Astrocyte (in vitro differentiated cells and primary cell): ENCODE measurements at places on chromosomes 13 and 19. TPM values are rescaled to one million over a fixed set of nuclear protein-coding genes. Genes with fewer than 3 reads are reported as not detected.

GRCh38 chr19:54470991-54471782 lies 1.9 kb downstream of the CDC42EP5 start:
- DNase-seq = no peak

DNA sequence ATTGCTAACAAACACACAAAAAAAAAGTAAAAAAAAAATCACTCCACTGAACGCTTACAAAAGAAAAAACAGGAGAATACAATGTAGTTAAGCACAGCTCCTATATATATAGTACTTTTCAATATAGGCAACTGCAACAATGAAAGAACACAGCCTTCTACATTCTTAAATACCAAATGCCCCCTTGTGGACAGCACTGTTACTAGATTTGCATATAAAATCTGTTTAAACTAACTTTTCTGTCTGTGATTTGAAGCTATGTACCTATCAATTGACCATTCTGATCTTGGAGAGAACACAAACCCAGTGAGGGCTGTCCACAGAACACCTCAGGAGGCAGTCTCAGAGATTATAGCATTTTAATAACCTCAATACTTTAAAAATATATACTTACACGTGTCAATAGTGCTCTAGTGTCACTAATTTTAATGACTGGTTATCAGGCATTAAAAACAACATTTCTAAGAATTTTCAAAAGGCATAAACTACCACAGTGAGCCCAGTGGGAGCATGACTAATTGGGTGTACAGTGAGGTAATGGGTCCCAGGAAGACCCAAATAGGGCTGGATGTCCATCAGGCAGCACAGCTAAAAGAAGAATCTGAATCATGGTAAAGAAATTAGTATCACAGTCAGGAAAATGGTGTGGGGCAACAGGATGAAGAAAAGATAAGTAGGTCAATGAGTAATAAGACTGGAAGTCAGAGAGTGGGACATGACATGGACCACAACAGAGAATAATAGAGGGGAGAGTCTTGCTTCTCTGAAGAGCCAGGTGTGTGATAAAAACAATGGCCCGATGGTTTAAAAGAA lies 22.2 kb downstream of the CCDC169 start:
- peak; percentile 81 for DNase-seq

GRCh38 chr19:51354742-51355148 lies 11.4 kb downstream of the ETFB start:
- DNase-seq = peak; percentile 53

PTGIR gene
- total RNA-seq = 0.50 and 0.52 TPM in 2 replicates

XAB2 gene
- total RNA-seq = 28.1 and 30.4 TPM in 2 replicates
